ENCODE measurements at places on chromosomes 13 and 19.

- DNase-seq: no peak
Measured at GRCh38 chr19:7533281-7533885, 2.1 kb upstream of the PNPLA6 start.

DNA sequence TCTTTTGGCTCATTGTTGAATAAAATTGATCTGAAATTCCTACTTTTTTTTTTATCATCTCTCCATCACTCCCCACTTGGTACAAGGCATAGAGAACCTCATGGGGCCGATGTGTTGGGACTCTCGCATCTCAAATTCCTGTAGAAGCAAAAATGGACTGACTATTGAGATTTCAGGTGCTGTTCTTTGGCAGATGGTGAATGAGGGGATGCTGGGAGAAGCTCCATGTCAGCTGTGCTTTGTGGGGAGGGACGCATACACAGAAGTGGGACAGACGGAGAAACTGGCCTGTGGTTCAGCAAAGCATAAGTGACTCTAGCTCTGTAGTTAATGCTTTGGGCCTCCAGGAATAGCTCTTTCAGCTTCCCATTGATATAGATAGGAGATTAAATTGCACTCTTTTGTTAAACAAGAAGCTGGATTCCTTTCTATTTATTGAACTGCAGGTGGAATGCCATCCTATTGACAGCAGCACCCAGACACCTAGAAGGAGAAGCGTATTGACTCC lies 194.5 kb upstream of the RNF113B start:
- no peak for DNase-seq

- no peak for DNase-seq
Measured at GRCh38 chr13:106100171-106100919, 435.1 kb downstream of the EFNB2 start.

GRCh38 chr13:36450534-36450933 lies 18.2 kb downstream of the CCNA1 start:
- DNase-seq: no peak
